ENCODE measurements at places on chromosomes 2 and 18. TPM values are rescaled to one million over a fixed set of nuclear protein-coding genes. Genes with fewer than 3 reads are reported as not detected.

The REEP1 gene
- total RNA-seq, result 0.88 TPM

The CD302 gene
- 2.1 TPM for total RNA-seq

The REL gene
- total RNA-seq, result 1.4 TPM

The RAB31 gene
- total RNA-seq, result 22.0 TPM

The G6PC2 gene
- not detected for total RNA-seq

The CCL20 gene
- 4.2 TPM for total RNA-seq

The CTLA4 gene
- total RNA-seq, result not detected

The RIT2 gene
- total RNA-seq, result not detected

The ABCG8 gene
- not detected for total RNA-seq

The SLC35F6 gene
- total RNA-seq, result 35.5 TPM

The PROKR1 gene
- total RNA-seq, result not detected

The ARHGEF4 gene
- total RNA-seq, result 7.4 TPM

The RMND5A gene
- total RNA-seq, result 27.7 TPM

The DNAH7 gene
- 1.3 TPM for total RNA-seq

The BCL2L11 gene
- 9.1 TPM for total RNA-seq

The XDH gene
- 1.1 TPM for total RNA-seq

The TANC1 gene
- 7.8 TPM for total RNA-seq

The CTAGE1 gene
- total RNA-seq, result not detected

The NT5C1B gene
- total RNA-seq, result not detected

The CFC1 gene
- not detected for total RNA-seq

The HOXD11 gene
- 5.8 TPM for total RNA-seq

The EVX2 gene
- not detected for total RNA-seq

The E2F6 gene
- 24.7 TPM for total RNA-seq

The CERS6 gene
- total RNA-seq, result 16.4 TPM

The TEX44 gene
- not detected for total RNA-seq

The LYPD6 gene
- total RNA-seq, result 0.09 TPM

The CYP27C1 gene
- 4.7 TPM for total RNA-seq

The LYG1 gene
- total RNA-seq, result 1.5 TPM

The HEATR5B gene
- total RNA-seq, result 7.2 TPM
